ENCODE measurements at places on chromosomes 12 and 14.
A peak's percentile ranks its signal among the peaks of the same experiment; 100 is the strongest.

GRCh38 chr12:91920276-91920675, 225.4 kb downstream of the BTG1 start:
- DNase-seq, result no peak

DNA sequence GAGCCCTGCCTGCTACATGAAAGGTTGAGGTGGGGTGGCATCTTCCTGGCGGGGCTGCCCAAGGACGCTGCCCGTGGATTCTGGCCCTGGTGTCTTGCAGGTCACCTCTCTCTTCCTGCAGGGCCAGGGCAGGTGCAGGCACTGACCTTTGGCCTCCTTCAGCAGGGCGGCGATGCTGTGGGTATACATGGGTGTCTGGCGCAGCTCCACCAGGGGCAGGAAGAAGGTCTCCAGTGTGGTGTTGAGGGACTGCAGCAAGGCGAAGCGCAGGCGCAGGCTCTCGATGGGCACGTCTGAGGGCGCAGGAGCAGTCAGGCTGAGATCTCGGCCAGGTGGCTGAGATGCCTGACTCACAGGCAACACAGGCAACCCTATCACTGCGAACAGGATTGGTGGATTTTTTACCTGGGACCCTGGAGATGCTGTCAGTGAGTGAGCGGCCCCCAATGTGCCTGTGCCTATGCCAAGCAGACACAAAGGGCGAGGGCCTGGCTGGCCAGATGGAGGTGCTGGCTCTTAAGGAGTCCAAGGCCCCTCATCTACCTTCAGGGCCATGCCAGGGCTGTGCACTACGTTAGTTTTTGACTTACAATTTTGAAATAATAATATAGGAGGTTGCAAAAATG, 45.7 kb downstream of the TRAFD1 start:
- no peak for DNase-seq

- DNase-seq, result no peak
These were observed 32.7 kb upstream of the PELI2 start for GRCh38 chr14:56085471-56085870.

DNA sequence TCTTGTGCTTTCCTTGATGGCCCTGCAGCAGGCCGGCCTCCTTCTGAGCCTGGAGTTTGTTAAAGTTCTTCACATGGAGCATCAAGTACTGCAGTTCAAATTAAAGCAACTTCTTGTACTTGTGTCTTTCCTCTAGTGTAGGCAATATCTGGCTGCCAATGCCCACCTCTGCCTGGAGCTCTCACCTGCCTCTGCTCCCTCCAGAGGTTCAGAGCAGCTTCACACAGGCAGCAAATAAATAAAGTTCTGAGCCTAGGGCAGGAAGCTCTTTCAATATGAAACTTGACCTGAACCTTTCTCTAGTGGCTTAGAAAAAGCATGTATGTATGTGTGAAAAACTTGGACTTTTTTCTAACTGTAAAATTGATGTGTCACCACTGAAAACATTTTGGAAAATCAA, 65.9 kb downstream of the ITPR2 start:
- no peak for DNase-seq

GRCh38 chr12:132367071-132367851, 37.9 kb upstream of the GALNT9 start:
- DNase-seq, result no peak

DNA sequence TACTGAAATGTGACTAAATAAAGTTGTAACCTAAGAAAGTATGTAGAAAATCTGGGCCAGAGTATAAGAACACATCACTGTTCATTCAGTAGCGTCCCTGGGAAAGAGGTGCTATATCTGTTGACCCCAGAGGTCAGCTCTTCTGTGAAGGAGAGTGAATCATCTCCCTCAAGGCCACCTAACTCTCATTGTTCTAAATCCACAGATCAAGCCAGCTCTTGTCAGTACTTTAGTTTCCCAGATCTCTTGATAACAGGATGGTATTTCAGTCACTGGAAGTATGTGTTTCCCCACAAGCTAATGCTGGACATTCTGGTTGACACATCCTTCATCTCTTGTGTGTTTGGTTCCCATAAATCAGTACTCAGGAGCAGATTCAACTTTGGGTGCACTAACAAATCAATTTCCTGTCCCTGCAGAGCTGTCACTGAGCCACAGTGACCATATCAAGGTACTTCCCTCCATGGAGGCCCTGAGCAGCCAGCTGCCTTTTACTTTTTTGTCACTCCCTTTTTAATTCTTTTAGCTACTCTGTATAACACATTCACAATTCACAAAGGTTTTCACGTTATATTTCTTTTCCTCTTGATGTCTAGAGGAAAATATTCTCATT, 7.8 kb downstream of the KRT1 start:
- DNase-seq, result no peak

- DNase-seq, result peak; percentile 19
These were observed at the start of gene BRI3BP for GRCh38 chr12:124993626-124994436. Gene BRI3BP (plus strand): TSS chr12:124993645. CDS start chr12:124993791, 146 bp downstream.

GRCh38 chr14:77660754-77661153, 44.3 kb upstream of the SPTLC2 start:
- no peak for DNase-seq

DNA sequence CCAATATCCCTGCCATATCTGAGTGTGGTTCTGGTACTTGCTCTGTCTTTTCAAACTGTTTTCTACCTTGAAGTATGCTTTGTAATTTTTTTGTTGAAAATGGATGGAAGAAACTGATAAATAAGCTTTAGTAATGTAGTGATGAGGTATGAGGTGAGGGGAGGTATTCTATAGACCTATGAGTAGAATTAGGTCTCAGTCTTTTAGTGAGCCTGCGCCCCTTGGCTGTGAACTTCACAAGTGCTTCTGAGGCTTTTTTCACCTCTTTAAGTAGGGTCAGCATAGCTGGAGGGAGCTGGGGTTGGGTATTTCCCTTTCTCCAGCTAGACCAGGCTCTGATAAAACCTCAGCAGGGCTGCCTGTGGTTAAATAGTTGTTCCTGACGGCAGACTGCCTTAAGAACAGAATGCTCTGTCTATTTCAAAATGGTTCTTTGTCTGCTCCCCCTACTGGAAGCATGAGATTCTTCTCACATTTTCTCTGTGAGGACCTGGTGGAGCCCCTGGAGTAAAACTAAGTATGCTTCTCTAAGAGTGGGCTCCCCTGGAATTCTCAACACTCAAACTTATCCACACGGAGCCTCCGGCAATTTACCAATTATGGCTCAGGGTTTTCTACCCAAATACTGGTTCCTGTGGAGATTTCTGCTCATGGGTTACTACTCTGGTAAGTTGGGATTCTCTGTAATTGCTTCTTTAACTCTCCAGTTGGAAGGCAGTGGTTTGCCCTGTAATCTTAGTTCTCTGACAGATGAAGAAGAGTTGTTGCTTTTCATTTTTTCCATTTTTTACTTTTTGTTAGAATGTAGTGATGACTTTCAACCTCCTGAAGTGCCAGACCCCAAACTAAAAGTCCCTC, 13.1 kb downstream of the KRT5 start:
- no peak for DNase-seq

DNA sequence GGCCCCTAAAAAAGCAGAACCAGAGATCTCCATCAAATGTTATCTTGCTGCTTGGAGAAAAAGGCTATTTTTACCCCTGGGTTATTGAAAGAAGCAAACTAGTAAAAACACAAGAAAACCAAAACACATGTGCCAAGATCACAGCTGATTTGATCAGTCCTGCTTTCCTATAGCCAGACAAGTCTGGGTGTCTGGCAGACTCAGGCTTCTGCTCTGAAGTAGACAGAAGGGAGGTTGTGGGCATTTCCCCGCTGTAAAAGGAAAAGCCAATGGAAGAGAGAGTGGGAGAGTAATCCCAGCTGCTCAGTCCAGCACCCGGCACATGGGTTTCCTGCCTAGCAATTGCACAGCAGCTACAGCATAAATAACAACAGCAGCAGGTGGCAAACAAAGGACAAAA, 177.9 kb downstream of the PHLDA1 start:
- no peak for DNase-seq

DNA sequence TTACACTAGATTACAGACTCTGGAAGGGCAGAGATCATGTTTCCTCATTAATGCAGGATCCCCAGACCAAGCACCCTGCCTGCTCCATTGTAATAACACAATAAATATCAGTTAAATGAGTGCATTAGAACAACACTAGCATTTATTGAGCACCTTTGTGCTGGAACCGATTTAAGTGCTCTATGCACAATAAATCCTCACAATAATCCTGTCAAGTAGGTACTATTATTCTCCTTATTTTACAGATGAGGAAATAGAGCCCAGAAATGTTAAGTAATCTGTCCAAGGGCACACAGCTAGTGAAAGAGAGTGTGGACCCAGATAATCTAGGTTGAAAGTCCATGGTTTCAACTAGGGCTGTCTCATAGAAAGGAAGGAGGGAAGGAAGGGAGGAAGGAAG, 69.8 kb downstream of the MAP1LC3B2 start:
- no peak for DNase-seq
